ENCODE measurements at places on chromosomes 2 and 18.

GRCh38 chr2:206225435-206226232 lies 48.8 kb upstream of the ZDBF2 start:
- DNase-seq = no peak

GRCh38 chr2:134401081-134401497 lies 147.2 kb downstream of the MGAT5 start:
- no peak for DNase-seq

- peak; percentile 32 for DNase-seq
Observed at GRCh38 chr2:23418461-23418911, 33.5 kb downstream of the KLHL29 start.

- DNase-seq = no peak
Observed at GRCh38 chr2:231037731-231038482, 584 bp downstream of the C2orf72 start.

DNA sequence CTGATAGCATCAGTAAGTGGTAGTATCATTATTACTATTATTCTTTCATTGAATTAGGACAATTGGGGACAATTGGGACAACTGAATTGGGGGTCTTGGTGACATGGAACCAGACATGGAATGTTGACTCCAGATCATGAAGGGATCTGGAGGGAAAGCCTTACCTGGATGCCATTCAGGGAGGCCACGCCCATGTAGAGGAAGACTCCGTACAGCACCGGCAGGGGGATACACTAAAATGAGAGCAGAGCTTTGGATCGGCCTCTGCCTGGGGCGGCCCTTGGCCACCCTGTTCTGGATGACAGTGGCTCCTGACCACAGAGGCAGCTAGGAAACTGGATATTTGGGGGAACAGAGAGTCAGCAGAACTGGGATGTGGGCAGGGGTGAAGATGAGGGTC lies 29.2 kb downstream of the MTHFD2 start:
- DNase-seq = no peak

DNA sequence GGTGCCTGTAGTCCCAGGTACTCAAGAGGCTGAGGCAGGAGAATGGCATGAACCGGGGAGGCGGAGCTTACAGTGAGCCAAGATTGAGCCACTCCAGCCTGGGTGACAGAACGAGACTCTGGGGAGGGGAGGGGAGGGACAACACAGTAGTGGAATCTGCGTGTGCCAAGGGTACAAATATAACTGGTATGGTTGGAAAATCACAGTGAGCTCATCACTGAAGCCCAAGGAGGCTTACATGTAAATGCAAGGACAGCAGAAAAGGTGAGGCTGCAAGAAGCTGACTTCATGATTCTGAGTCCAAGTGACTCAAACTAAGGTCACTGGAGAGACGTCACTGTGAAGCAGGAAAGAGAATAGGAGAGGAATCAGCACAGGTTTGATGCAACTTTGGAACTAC lies 9.2 kb downstream of the SEPTIN10 start:
- peak; percentile 65 for DNase-seq

All from astrocyte of the spinal cord (primary cell).